ENCODE measurements at places on chromosomes 13 and 19.

DNA sequence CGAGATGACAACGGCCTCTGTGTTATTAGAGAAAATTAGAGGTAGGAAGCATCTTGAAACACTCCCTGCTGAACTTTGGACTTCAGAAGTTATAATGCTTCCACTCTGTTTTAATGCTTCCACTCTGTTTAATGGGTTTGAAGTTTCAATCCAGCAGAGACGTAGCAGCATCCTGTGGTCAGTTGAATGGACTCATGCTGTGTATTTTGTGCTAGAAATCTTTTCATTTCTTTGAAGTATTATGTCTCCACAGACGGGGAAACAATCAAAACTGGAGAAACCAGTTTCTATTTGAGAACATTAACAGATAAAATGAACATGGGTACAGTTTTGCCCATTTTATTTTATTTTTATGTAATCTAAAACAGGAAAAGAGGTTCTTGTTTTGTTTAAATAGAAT, 1736.2 kb downstream of the SLITRK5 start:
- no peak for DNase-seq

GRCh38 chr13:80977168-80977567, 636.2 kb upstream of the SPRY2 start:
- no peak for DNase-seq

GRCh38 chr19:38975861-38976271, 324 bp upstream of the FBXO17 start:
- DNase-seq: no peak

- peak; percentile 30 for DNase-seq
These were observed 29.9 kb downstream of the CEBPG start for GRCh38 chr19:33403221-33403972.

GRCh38 chr19:55383279-55384130, 587 bp downstream of the TMEM238 start:
- DNase-seq: peak; percentile 69

- DNase-seq: no peak
These were observed 201.8 kb downstream of the LHFPL6 start for GRCh38 chr13:39401046-39401705.

GRCh38 chr13:46166947-46167610, 14.9 kb downstream of the LCP1 start:
- no peak for DNase-seq

Data from femur (tissue), 1 donor.